ENCODE measurements at places on chromosomes 1 and 21.

GRCh38 chr1:225541383-225541782, 111.5 kb downstream of the ENAH start:
- no peak for DNase-seq

DNA sequence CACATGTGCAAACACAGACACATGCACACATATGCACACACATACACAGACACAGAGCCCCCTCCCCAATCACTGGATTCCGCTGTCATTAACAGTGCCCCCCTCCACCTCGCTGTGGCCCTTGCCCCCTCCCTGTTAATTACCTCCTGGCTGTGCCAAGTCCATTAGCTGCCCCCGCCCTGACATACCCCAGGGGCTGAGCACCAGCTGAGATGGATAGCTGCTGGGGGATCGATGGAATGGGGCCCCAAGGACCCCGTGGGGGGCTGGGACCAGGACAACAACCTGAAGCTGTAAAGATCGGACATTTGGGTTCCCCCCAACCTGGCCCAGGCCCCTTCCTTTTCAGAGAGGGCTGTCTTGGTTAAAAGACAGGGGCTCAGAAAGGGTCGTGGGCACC, 9.6 kb upstream of the PEAR1 start:
- no peak for DNase-seq

- no peak for DNase-seq
Observed at GRCh38 chr21:29904359-29905282, 35.2 kb downstream of the GRIK1 start.

DNA sequence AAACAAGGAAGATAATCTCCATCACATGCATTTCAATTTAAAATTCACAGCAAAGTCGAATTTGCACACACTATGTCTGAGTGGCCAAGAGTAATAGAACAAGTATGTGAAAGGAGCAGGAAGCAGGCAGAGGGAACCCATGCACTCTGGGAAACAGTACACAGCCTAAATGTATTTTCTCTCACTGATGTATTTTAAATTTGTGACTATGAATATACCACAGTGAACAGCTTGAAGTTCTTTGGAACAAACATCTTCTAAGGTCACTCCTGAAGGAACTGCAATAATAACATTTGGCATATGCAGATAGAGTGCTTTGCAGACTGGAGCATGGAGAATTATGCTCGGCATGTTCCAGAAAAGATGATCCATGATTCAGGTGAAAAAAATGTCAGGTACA, 223.1 kb upstream of the PKN2 start:
- DNase-seq, result no peak

GRCh38 chr1:114218361-114219171, 64.9 kb upstream of the SYT6 start:
- DNase-seq, result no peak

DNA sequence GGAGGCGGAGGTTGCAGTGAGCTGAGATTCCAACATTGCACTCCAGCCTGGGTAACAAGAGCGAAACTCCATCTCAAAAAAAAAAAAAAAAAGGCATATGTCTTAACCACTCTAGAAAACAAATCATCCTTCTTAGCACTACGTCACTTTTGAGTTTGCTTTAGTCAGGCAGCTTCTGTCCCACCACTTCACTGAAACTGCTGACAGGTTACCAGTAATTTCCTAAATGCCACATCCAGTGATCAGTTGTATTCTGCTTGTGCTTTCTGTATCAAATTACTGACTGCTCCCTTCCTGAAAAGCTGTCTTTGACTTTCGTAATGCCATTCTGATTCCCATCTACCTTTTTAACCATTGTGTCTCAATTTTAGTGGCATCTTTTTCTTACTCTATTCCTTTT, 21.7 kb downstream of the RCOR3 start:
- DNase-seq, result no peak

GRCh38 chr1:212930986-212931678, 19.2 kb upstream of the VASH2 start:
- no peak for DNase-seq

- no peak for DNase-seq
Observed at GRCh38 chr1:198734323-198735008, 95.6 kb downstream of the PTPRC start.

DNA sequence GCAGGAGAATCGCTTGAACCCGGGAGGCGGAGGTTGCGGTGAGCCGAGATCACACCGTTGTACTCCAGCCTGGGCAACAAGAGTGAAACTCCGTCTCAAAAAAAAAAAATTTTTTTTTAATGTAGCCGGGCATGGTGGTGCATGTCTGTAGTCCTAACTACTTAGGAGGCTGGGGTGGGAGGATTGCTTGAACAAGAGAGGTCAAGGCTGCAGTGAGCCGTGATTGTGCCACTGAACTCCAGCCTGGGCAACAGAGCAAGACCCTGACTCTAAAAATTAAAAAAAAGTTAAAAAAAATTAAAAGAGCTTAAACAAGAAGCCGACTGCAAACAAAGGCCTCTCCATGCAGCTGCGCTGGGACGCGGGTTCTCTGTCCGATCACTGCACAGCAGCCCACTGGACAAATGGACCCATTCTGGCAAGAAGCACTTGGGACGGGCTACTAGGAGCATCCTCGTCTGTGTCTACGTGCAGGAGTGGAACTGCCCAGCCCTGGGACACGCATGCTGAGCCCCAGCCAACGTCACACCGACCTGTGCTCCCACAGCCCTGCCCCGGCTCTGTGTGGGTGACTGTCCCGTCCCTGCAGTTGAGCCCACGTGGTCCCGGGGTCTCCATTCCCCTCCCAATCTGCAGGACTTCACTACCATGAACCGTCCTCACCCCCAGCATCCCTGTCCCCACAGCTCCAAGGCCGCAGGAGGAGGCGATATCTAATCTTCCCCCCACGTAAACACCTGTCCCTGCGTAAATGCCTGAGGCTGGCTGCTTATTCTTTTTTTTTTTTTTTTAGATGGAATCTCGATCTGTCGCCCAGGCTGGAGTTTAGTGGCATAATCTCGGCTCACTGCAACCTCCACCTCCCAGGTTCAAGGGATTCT, 12.3 kb downstream of the SLC35E2B start:
- DNase-seq, result no peak

GRCh38 chr1:177723533-177723932, 246.3 kb downstream of the SEC16B start:
- no peak for DNase-seq

GRCh38 chr1:163275222-163275621, 46.5 kb upstream of the NUF2 start:
- peak; percentile 30 for DNase-seq

- DNase-seq, result no peak
Observed at GRCh38 chr21:33688353-33688752, 46.1 kb downstream of the ITSN1 start.

DNA sequence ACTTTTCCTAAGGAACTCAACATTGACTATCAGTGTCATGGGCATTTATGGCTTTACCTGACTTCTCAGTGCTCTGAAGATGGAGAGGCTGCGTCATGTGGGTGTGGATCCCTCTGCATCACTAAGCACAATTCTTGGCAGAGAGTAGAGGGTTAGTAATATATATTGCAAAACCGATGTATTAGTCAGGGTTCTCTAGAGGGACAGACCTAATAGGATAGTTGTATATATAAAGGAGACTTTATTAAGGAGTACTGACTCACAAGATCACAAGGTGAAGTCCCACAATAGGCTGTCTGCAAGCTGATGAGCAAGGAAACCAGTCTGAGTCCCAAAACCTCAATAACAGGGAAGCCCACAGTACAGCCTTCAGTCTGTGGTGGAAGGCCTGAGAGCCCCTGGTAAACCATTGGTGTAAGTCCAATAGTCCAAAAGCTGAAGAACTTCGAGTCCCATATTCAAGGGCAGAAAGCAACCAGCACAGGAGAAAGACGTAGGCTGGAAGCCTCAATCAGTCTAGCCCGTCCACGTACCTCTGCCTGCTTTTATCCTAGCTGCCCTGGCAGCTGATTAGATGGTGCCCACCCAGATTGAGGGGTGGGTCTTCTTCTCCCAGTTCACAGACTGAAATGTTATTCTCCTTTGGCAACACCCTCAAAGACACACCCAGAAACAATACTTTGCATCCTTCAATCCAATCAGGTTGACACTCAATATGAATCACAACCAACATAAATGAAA, 159.7 kb upstream of the NRIP1 start:
- DNase-seq, result peak; percentile 94

DNA sequence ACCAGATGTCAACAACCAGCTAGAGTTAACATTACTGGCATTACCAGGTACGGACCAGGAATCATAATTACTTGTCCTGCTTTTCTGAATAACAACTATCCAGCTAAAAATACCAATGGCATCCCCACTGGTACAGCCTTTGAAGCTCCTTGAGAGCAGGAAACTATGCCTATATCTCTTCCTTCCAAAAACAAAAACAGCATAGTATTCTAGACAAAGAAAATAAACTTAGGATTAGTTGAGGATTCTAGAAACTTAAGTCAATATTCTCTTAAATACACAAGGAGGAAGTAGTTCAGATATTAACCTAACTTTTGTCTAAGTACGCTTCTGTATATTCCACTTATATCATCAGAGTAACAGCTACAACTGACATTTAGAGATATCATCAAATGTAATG, 3.0 kb downstream of the FUBP1 start:
- DNase-seq, result no peak

DNA sequence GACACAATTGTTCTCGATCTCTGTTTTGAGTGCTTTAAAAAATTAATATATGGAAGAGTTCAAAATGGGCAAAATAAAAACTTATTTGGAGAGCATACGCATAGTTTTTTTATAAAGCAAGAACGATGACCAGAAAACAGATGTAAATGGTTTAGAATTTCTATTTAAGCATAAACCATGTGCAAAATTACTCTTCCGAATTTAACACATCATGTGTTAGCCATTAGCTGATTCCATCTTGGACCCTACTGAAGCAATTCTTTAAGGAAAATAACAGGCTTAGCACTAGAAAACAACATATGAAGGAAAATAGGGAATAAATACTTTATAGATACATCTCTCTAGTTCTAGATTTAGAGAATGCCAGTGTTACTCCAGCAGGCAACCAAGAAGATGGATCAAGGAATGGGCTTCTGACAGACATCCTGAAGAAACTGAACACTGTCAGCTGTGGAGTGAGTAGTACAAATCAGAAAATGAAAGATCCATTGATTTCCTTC, 26.7 kb downstream of the CDC7 start:
- DNase-seq, result no peak

DNA sequence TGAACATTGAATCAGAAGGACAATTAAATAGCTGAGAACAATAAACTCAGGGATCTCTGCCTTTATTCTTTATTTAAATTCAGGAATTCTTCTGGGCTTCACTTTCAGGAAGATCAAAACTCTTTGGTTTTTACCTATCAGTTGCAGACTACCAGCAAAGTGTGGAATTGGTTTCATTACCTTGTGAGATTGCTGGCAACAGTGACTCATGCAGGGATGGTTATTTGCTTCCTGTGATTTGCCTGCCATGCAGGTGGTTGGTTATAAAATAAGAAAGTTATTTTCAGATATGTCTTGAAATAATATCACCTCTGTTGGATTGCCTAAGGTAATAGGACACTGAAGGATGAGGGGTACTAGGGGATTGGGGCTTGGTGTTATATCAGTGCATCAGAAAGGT, 204.6 kb downstream of the PTBP2 start:
- no peak for DNase-seq

DNA sequence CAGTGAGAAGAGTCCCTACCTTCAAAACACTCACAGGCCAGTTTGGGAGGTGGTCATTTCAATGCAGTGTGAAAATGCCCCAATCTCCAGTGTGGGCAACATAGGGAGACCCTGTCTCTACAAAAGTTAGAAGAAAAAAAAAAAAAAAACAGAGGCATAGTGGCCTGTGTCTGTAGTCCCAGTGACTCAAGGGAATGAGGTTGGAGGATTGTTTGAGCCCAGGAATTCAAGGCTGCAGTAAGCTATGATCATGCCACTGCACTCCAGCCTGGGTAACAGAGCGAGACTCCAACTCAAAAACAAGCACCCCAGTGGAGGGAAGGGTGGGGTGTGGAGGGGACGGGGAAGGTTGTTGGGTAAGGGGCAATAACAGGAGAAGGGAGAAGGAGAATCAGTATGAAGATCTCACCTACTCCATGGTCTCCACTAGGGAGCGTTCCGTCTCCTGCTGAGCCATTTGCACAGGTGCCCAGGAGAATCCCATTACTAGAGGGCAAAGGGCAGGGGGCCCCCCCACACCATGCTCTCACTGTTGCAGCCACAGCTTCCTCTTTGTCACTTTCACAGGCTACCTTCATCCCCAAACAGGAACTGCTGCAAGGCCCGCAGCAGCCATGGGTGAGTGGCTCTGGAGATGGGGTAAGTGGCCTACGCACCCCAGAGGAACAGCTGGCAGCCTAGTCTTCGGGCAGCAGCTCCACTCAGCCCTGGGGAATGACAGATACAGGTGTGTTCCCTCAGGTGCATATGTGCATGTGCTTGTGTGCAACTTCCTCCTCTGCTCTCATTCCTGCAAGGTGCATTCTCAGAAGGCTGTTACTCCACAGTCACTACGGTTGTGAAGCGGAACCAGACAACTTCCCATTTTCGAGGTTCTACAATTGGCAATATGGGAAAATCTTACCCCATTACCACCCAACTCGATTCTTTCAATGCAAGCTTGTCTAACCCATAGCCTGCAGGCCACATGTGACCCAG, 87.9 kb upstream of the LYST start:
- no peak for DNase-seq

DNA sequence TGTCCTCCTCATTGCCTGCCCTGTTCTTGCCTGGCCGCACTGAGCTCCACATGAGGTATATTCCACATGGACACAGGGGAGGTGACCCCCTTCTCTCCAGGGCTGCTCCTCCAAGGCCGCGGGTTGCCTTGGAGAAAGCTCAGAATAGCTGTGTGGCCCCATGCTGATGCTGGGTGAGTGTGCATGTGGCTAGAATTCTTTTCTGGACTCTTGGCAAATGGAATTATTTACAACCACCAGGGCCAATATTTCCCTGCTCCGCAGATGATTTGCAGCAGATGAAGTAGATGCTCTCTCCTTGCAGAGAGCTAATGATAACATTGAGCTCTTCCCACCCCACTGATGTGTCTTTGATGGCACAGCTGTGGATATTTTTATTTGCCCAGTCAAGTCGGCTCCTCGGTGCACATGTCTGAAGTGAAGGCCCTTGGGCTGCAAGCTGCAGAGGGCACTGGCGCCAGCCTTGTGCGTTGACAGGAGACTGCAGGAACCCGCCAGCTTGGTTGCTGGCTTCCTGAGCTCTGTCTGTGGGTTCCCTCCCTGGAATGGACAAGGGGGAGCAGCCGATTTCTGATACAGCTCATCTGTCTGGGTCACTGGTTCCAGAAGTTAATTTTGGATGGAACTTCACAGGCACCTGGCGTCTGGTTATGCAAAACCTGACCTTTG, 404.7 kb upstream of the VAMP3 start:
- DNase-seq, result no peak

Data from epithelial cell of proximal tubule (primary cell).